ENCODE measurements at places on chromosomes 12 and 14.

DNA sequence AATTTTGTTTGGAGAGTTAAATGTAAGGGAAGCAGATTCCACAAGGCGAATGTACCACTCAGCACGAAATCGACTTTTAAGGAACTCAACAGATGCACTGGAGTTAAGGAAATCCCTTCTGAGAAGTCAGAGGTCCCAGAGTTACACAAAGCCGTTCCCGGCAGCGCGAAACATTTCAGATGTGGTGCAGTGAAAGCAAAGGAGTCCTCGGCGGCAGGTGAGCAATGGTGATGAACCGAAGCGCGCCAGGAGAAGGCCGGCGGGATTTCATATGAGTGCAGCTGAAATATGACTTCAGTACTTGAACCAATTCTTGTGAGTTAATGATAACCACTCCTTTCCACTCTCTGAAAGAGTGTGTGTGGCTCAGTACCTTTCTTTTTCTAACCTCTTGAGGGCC, 183.2 kb downstream of the GRIP1 start:
- DNase-seq: no peak

- no peak for DNase-seq
Measured at GRCh38 chr12:98999559-98999958, 354.5 kb downstream of the APAF1 start.

- DNase-seq: no peak
Measured at GRCh38 chr14:67815573-67816225, 691 bp downstream of the ZFYVE26 start.

DNA sequence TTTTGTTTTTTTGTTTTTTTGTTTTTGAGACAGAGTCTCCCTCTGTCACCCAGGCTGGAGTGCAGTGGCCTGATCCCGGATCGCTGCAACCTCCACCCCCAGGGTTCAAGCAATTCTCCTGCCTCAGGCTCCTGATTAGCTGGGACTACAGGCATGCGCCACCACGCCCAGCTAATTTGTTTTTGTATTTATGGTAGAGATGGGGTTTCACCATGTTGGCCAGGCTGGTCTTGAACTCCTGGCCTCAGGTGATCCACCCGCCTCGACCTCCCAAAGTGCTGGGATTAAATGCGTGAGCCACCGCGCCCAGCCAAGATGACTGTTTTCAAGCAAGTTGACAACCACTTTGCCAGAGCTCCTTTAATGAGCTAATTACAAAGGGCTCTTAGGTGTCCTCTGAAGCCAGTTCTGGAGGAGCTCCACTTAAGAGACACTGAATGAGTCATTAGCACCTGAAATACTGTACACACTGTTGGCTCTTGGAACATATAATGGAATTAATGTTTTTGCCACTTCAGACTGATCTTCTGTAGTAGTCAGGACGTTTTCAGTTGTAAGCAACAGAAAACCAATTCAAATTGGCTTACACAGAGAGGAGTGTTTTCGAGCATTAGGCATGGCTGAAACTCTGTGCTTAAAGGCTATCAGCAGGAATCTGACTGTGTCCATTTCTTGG, 55.4 kb upstream of the MED13L start:
- DNase-seq: no peak

- no peak for DNase-seq
Measured at GRCh38 chr12:96521895-96522682, 32.7 kb downstream of the CFAP54 start.

DNA sequence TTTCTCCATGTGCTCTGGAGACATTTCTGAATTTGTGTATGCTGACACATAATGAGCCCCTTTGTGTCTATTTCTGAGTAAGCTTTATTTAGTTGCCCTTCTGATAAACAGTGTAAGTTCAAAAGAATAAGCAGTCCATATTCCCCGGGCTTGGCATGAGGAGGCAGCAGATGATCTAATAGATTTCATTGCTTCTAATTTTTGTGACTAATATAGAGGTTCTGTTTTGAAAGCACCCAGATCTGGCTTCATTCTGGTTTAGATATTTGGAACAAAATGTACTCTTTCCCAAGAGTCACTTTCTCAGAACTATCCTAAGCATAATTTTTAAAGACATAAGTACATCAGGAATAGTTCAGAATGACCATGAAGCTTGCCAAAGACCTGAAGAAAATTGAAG, 290.9 kb downstream of the BTG1 start:
- no peak for DNase-seq

- DNase-seq: no peak
Measured at GRCh38 chr12:86530996-86531655, 274.9 kb upstream of the MGAT4C start.

DNA sequence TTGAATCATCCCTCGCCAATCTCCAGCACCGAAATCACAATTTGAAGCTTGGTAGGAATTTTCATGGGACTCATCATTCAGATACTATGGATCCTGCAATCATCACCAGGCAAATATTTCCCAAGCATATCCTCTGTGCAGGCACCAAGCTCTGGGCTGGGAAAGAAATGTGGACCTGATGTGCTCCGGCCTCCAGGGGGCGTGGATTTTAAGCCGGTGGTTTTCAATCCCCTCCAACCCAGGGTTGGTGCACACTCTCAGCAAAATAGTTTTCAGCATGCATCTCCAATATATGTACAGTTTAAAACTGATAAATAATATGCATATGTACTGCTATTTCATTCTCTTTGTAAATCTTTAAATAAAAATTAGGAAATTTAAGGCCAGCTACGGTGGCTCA, 98.9 kb downstream of the RBM19 start:
- DNase-seq: no peak

DNA sequence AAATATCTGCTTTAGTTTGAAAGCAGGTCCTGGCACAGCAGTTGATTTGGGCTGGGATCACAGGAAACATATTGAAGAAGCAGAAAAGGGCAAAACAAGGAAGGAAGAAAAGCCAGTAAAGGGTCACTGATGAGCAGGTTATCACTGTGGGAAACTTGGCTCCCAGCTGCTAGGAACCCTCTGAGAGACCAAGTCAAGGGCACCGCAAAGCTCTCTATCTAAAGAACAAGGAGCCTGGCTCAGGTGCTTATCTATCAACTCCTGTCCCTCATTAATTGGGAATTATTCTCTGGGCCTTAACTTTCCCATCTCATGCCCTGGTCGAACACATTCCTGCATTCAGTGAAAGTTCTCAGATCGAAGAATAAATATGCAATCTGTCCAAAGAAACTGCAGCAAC, 450.9 kb upstream of the RPL10L start:
- DNase-seq: no peak

DNA sequence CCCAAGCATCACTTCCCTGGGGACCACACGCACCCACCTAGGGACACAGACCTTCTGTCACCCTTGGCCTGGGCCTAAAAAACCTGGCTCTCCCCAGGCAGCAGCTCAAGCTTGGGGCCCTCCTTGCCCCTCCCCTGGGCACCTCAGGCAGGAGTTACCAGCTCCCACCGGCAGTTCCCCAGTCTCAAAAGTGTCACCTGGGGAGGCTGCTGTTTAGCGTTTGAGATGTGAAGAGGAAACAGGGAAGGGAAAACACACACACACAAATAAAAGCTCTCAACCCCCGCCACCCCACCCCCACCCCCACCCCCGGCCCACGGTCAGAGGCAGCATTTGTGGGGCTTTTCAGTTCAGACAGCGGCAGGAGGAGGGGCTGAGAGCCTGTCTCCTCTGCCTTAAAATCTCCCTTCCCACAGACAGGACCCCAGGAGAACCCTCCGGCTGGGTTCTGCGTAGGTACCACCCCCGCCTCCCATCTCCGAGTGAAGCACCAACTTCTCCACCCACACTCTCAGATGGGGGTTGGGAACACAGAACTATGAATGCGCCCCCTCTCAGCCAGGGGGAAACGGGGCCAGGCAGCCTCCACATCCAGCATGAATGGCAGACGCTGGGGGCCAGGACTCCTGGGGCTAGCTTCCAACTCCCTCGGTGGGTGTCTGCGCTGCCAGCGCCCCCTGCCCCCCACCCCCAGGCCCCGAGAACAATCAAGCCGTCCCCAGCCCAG, 3.0 kb downstream of the NCOR2 start:
- DNase-seq: no peak

DNA sequence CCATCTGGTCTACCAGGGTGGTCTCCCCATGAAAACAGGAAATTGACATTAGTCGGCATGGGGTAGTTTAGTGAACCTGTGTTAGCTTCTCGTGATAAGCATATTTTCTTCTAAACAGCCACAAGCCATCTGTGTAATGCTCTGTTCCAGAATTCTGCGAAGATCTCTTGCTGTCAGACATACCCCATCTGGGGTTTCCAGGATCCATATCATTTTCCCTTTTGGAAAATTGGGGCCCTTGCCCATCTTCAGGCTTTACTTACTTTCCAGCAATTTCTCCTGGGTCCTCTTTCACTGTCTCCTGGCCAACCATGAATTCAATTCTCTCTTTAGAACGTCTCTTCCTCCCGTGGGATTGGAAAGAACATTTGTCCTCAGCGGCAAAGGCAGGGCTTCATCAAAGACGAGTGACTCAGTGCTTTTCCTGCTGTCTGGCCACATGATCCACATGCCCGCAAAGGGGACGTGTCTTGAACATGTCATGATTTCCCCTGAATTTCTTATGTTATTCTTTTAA, 21.4 kb upstream of the NCOR2 start:
- no peak for DNase-seq

- DNase-seq: no peak
Measured at GRCh38 chr12:62103748-62104147, 156.5 kb upstream of the USP15 start.

- DNase-seq: no peak
Measured at GRCh38 chr14:95597784-95598211, 62.9 kb downstream of the GLRX5 start.

DNA sequence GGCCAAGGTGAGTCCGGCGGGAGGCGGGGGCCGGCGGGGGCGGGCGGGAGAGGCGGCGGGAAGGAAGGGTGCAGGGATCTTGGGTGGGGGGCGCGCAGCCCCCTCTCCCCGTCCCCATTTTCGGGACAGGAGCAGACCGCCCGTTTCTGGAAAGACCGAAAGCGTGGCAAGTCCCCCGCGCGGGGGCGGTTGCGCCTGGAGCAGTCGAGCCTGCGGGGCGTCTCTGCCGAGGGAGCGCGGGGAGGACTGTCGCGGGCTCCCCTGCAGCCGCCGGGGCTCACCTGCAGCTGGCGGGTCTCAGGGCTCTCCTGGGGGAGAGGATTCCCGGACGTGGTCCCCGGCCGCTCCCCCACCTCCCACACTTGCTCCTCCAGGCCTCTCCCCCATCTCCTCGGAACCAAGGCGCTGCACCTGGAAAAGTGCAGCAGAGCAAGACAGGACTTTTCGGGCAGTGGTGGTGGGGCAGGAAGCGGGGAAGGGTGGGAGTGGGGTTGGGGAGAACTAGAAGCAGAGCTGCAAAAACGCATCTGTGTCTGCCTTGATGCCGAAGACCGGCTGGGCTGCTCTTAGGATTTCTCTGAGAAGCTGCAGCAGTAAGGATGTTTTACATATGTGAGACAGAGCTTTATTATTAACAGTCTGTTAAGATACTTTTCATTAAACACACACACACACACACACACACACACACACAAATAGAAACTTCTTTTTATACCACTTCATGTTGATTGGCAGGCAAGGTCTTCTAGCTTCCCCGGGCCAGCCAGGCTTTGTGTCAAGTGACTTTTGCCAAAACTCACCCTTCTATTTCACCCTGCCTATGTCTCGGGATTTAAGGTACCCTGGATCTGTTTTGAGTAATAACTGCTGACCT, 677 bp downstream of the C12orf75 start:
- no peak for DNase-seq

- no peak for DNase-seq
Measured at GRCh38 chr14:54683882-54684794, 117.2 kb downstream of the SAMD4A start.

DNA sequence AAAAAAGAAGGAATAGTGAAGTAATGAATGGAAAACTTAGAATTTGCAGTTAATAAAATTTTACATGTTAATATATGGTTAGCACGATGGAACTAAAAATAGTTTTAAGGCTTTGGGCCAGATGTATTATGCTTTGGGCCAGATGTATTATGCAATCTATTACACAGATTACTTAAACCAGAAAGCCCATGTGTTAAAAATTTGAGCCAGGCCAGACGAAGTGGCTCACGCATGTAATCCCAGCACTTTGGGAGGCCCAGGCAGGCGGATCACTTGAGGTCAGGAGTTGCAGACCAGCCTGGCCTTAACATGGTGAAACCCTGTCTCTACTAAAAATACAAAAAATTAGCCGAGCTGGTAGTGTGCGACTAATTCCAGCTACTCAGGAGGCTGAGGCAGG, 17.2 kb downstream of the IFT81 start:
- DNase-seq: no peak

DNA sequence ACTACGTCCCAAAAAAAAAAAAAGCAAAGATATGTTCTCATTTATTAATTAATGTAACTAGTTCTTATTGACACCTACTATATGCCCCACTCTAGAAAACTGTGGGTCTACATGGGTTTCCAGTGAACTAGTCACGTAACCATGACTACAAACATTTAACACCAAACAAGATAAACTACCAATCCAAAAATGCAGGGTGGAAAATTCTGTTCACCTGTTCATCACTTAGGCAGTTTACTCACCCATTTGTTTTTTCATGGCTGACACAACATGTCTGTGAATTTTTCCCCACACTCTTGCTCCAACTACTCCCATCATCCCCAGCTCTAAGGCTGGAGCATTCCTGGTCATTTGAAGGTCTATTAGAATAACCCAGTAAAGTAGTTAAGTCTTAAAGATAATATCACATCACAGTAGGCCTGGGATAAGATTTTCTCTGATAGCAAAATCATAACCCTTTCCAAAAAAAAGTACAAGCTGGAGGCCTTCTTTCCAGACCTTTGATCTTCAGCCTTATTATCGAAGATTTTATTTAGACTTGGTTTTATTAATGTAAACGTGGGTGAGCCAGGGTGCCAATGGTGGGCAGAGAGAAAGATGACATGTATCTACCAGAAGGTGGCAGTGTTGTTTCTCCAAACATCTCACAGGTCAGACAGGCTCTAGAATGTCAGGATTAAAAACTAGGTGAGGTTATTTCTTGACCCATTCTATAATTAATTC, 61.6 kb upstream of the DAAM1 start:
- DNase-seq: no peak

DNA sequence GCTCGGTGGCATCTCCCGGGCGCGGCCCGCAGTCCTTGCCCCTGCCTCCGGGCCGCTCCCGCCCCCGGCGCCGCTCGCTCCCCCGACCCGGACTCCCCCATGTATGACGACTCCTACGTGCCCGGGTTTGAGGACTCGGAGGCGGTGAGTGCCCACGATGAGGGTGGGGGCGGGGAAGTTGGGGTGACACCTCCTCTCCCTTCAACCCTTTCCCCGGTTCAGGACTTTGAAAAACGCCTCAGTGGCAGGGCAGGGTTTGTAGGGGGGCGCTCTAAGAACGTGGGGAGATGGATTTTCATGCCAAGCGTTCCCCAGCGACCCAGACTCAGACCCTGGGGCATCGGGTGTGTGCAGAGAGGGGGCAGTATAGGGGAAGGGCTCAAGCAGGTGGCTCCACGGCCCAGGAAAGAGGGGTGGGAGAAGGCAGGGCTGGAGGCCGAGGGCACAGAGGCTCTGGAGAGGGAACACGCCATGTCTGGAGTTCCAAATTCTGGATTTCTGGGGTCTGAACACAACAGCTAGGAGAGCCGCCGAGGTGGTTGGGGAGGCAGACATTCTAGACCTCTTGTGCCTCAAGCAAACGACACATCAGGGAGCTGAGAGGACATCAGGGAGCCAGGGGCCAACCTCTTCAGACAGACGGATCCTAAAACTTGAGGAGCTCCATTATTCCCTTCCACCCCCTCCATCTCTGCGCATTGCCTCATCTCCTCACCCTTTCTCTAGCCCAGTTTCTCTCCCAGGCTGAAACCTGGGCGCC, 715 bp downstream of the CACNB3 start:
- DNase-seq: no peak

Data from stimulated activated CD8-positive, alpha-beta memory T cell treated with anti-CD3 and anti-CD28 coated beads, Interleukin-15, amount 100 ng/mL, for 1 hour (primary cell).